ENCODE measurements at places on chromosomes 6 and 20.

- no peak for DNase-seq
Measured at GRCh38 chr20:15205719-15206118, 868.3 kb upstream of the FLRT3 start.

- DNase-seq: no peak
Measured at GRCh38 chr6:169827290-169827717, 75.9 kb downstream of the ERMARD start.

DNA sequence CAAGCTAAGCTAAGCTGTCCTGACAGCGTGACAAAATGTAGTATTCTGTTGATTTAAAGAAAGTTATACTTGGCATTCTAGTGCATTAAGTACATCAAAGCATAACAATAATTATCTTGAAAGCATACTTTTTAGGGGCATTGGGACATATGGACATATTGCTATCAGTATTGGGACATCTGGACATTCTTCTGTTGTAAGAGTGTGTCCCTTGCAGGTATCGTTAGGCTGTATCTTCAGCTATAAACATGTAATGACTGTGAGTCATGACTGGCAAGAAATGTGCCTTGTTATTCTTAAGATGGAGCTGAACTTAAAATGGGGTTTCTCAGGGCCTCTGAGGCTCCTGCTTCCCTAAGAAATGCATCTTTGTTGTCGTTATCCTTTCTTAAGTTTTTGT, 74.3 kb downstream of the ADGB start:
- no peak for DNase-seq

GRCh38 chr6:2784930-2785329, 19.7 kb downstream of the WRNIP1 start:
- DNase-seq: no peak

DNA sequence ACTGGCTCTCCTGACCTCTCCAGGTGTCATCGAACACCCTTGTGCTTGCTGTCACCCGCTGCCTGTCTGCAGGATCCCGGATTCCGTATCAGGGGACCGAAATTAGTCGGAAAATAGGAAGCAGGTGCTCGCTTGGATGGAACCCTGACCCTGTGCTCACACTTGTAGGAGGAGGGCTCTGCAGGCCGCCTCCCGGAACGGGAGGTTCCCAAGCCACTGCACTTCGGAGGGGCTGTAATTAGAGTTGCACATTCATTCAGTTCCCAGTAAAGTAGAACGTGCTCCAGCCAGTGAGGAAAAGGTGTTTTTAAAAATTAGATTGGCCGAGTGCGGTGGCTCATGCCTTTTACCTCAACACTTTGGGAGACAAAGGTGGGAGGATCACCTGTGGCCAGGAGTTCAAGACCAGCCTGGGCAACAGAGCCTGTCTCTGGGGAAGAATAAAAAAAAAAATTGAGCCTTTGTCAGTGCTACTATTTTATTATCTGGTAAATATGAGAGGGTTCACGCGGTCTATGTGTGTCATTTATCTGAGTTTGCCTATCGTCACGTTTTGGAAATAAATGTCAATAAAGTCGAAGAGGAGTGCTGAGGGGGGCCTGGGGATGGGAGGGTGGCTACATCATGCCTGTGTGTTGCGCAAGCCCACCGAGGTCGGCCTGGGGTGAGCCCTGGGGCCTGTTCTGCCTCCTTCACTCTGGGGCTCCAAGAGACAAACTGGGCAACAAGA, 1.5 kb upstream of the GMEB2 start:
- no peak for DNase-seq

DNA sequence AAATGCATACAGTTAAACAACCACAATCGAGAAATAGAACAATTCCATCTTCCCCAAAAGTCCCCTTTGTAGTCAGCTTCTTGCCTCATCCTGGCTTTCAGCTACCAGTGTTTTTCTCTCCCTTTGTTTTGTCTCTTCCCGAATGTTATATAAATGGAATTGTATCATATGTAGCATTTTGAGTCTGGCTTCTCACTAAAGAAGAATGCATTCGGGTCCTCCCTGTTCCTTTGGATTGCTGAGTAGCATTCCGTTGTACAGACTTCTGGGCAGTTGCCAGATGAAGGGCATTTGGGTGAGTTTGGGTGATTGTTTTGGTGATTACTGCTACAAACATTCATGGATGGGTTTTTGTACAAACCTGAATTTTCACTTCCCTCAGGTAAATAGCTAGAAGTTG, 27.8 kb downstream of the PRPH2 start:
- no peak for DNase-seq

DNA sequence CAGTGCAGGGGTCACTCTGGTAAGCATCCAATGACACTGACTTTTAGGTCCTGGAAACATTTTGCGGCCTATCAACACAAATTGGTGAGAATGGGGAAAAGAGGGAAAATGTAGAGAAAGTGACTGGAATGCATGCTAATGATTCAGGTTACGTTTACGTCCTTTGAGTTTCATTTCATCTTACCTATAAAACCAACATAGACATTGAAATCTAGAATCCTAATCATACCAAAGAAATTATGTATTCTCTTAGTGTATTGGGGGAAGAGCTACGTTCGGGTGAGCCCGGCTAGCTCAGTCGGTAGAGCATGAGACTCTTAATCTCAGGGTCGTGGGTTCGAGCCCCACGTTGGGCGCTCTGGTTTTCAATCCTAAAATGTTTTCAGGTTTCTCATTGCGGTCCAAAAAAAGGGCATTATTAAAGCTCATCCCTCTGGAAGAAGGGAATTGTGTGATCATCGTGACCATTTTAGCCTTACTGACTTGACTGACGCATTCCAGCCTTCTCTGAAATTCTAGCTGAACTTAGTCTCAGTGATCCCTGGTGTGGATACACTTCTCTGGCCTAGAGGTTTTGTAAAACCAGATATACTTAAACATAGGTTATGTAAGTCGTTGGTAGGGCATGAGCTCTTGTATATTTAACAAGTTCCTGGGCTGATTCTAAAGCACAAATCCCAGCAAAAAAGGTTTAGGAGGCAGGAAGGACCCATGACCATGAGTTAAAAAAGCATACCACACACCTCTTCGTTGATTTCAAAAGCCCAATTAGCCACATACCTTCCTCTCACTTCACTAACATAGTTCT, 18.3 kb downstream of the HMGN4 start:
- DNase-seq: no peak

DNA sequence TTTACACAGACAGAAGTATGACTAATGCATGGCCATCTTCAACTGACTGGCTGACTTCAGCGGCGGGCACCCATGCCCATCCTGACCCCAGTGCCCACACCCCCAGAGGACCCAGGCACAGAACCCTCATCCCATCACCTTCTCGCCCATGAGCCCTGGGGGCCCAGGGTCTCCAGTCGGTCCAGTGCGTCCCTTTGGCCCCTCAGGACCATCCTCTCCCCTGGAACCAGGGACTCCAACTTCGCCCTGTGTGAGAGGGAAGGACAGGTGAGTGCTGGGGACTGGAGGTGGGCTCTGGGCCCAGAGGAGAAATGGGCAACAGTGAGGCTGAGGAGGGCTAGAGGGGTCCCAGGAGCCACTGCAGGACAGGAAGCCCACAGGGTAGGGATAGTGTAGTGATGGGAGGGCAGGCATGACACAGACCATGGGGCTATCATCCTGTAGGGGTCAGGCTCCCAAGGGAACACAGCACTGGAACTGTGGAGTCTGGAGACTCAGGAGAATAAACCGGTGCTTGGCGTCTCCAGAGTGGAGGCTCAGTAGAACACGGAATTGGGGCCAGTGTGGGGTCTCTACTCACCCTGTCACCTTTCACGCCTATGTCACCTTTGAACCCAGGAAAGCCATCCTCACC, 16.7 kb downstream of the COL11A2 start:
- no peak for DNase-seq

- no peak for DNase-seq
Measured at GRCh38 chr6:163708466-163708865, 293.9 kb downstream of the QKI start.

GRCh38 chr20:44221368-44221954, 10.9 kb upstream of the OSER1 start:
- no peak for DNase-seq
